A549 treated with DMSO at 1 μM for 4 hours (cell line): ENCODE measurements at places on chromosomes 7 and 10. TPM values are rescaled to one million over a fixed set of nuclear protein-coding genes. Genes with fewer than 3 reads are reported as not detected.

The HOXA1 gene
- total RNA-seq, result 2.3 to 4.4 TPM (median 3.6 TPM) in 5 replicates

The SMO gene
- total RNA-seq, result 14.3 to 20.2 TPM (median 16.5 TPM) in 5 replicates

The HMX2 gene
- 0.06 to 0.27 TPM (median 0.15 TPM) in 4 of 5 replicates, not detected in the other for total RNA-seq

The TFR2 gene
- 2.3 to 3.1 TPM (median 2.6 TPM) in 5 replicates for total RNA-seq

The GPR15LG gene
- not detected in 5 replicates for total RNA-seq

The FXYD4 gene
- total RNA-seq, result not detected in 5 replicates

The ARHGEF35 gene
- total RNA-seq, result 0.23 to 0.44 TPM (median 0.38 TPM) in 5 replicates

The CLEC5A gene
- total RNA-seq, result not detected in 5 replicates

The ZNF853 gene
- 1.9 to 3.0 TPM (median 2.3 TPM) in 5 replicates for total RNA-seq

The GJC3 gene
- total RNA-seq, result 0.09 to 0.18 TPM (median 0.13 TPM) in 4 of 5 replicates, not detected in the other

The AGBL3 gene
- total RNA-seq, result 0.28 to 1.5 TPM (median 1.3 TPM) in 5 replicates

The TAS2R4 gene
- total RNA-seq, result 0.12 to 0.33 TPM (median 0.13 TPM) in 5 replicates

The FAM241B gene
- 17.7 to 20.2 TPM (median 19.0 TPM) in 5 replicates for total RNA-seq

The VSTM2A gene
- not detected in 5 replicates for total RNA-seq

The ABCC2 gene
- total RNA-seq, result 141 to 192 TPM (median 172 TPM) in 5 replicates

The DDX56 gene
- 109 to 136 TPM (median 124 TPM) in 5 replicates for total RNA-seq

The XRCC2 gene
- 5.0 to 6.9 TPM (median 6.2 TPM) in 5 replicates for total RNA-seq

The TLX1 gene
- 0.05 TPM in 1 of 5 replicates, not detected in the others for total RNA-seq

The TASOR2 gene
- 34.3 to 53.7 TPM (median 42.7 TPM) in 5 replicates for total RNA-seq

The NKX1-2 gene
- 0.03 to 0.04 TPM in 2 of 5 replicates, not detected in the others for total RNA-seq

The SPDYE8 gene
- not detected in 5 replicates for total RNA-seq

The DGKI gene
- 0.15 to 0.38 TPM (median 0.30 TPM) in 5 replicates for total RNA-seq

The DGKB gene
- not detected in 5 replicates for total RNA-seq

The TMEM184A gene
- 6.7 to 15.3 TPM (median 13.2 TPM) in 5 replicates for total RNA-seq

The RHBDD2 gene
- total RNA-seq, result 78.1 to 97.0 TPM (median 90.1 TPM) in 5 replicates

The OGDH gene
- 25.9 to 34.0 TPM (median 30.9 TPM) in 5 replicates for total RNA-seq

The PBLD gene
- 3.1 to 5.0 TPM (median 3.4 TPM) in 5 replicates for total RNA-seq

The NEUROD6 gene
- total RNA-seq, result not detected in 5 replicates

The ZNF282 gene
- 20.9 to 26.7 TPM (median 25.6 TPM) in 5 replicates for total RNA-seq

The NPY4R gene
- 35.0 to 49.7 TPM (median 43.3 TPM) in 5 replicates for total RNA-seq

The C7orf33 gene
- not detected in 5 replicates for total RNA-seq

The MSS51 gene
- 0.36 to 0.74 TPM (median 0.44 TPM) in 5 replicates for total RNA-seq

The SPDYE11 gene
- not detected in 5 replicates for total RNA-seq

The HABP2 gene
- 0.03 to 0.13 TPM (median 0.08 TPM) in 4 of 5 replicates, not detected in the other for total RNA-seq

The RHOBTB1 gene
- 5.1 to 7.1 TPM (median 7.0 TPM) in 5 replicates for total RNA-seq

The TRIL gene
- not detected in 5 replicates for total RNA-seq

The SYT15 gene
- total RNA-seq, result 2.8 to 3.4 TPM (median 3.2 TPM) in 5 replicates

The GGCT gene
- total RNA-seq, result 70.7 to 84.8 TPM (median 74.9 TPM) in 5 replicates

The ZNF862 gene
- total RNA-seq, result 0.73 to 3.3 TPM (median 2.8 TPM) in 5 replicates

The BTBD16 gene
- 0.44 to 1.5 TPM (median 0.59 TPM) in 5 replicates for total RNA-seq

The SPDYE1 gene
- not detected in 5 replicates for total RNA-seq

The ACTL6B gene
- total RNA-seq, result not detected in 5 replicates

The ABCF2 gene
- 65.3 to 71.7 TPM (median 70.5 TPM) in 5 replicates for total RNA-seq

The TSPAN13 gene
- 10.9 to 16.1 TPM (median 13.9 TPM) in 5 replicates for total RNA-seq

The CH25H gene
- 0.06 to 0.07 TPM in 2 of 5 replicates, not detected in the others for total RNA-seq

The NAT16 gene
- 0.09 to 0.28 TPM (median 0.17 TPM) in 5 replicates for total RNA-seq

The ZNF518A gene
- 5.5 to 9.6 TPM (median 8.5 TPM) in 5 replicates for total RNA-seq

The GIMAP2 gene
- total RNA-seq, result 0.06 TPM in 2 of 5 replicates, not detected in the others

The CYP3A4 gene
- total RNA-seq, result not detected in 5 replicates

The LRIT1 gene
- total RNA-seq, result not detected in 5 replicates

The LIPM gene
- total RNA-seq, result not detected in 5 replicates

The ANK3 gene
- total RNA-seq, result 0.59 to 1.00 TPM (median 0.78 TPM) in 5 replicates

The TCAF2 gene
- total RNA-seq, result 0.20 to 0.37 TPM (median 0.30 TPM) in 5 replicates

The ORC5 gene
- 22.8 to 32.8 TPM (median 32.5 TPM) in 5 replicates for total RNA-seq

The TRIM4 gene
- 25.4 to 29.5 TPM (median 27.3 TPM) in 5 replicates for total RNA-seq

The NRF1 gene
- 10.7 to 15.5 TPM (median 12.3 TPM) in 5 replicates for total RNA-seq
